ENCODE measurements at places on chromosomes 3 and 15.

DNA sequence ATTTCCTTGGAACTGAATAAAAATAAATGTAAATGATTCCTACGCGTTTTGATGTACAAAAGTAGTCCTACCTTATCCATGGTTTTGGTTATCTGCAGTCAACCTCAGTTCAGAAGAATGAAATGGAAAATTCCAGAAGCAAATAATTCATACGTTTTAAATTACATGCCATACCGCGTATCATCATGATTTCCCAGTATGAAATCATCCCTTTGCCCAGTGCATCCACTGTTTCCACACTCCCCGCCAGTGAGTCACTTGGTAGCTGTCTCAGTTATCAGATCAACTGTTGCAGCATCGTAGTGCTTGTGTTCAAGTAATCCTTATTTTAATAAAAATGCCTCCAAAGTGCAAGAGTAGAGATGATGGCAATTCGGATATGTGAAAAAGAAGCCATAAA is 9.1 kb upstream of the MFSD1 start:
- DNase-seq = peak; percentile 95

GRCh38 chr3:193470710-193471109 is 84.0 kb downstream of the ATP13A4 start:
- DNase-seq = no peak

GRCh38 chr3:655824-656223 is 437.0 kb upstream of the CNTN6 start:
- no peak for DNase-seq

GRCh38 chr3:68893600-68894239 is 38.6 kb downstream of the TAFA4 start:
- peak; percentile 55 for DNase-seq

- no peak for DNase-seq
These were observed 89.5 kb downstream of the SUCNR1 start for GRCh38 chr3:151962912-151963311.

DNA sequence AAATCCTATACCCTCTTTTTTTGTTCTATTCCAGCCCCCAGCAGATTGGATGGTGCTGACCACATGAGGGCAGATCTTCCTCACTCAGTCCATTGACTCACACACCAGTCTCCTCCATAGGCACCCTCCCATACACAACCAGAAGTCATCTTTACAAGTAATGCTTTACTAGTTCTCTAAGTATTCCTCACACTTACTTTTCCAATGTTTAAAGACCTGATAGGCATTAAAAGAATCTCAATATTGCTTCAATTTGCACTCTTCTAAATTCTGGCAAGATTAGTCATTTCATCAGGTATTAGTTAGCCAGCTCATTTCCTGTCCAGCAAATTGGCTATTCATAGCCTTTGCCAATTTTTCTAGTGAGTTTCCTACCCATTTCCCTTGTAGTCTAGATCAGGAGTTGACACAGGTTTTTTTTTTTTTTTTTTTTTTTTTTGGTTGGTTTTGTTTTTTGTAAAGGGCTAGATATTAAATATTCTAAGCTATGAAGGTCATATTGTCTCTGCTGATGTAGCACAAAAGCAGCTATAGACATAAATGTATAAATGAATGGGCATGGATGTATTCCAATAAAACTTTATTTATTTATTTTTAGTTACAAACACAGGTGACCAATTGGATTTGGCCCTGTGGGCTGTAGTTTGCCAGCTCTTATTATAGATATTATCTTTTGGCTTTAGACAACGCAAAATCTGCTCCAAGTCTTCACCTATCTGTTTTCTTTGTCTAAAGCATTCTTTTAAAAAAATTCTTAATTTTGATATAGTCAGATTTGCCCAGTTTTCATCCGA is 76.1 kb downstream of the ABHD5 start:
- DNase-seq = no peak

DNA sequence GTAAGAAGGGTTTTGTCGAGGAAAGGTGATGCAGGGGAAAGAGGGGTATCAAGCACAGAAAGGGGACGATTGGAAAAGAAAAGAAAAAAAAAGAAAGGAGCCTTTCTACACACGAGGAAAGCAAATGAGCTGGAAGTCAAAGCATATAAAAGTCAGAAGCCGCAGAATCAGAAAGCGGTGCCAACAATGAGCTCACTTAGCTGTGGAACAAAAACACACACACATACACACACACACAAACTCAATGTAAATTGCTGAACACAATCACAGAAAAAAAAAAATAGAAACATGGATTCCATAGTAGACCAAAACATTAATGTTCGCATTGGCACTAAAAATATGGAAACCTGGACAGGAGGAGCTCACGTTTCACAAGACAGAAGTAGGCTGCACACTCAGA is 63.4 kb upstream of the FEZF2 start:
- DNase-seq = no peak

- DNase-seq = no peak
These were observed 435.5 kb upstream of the TGFBR2 start for GRCh38 chr3:30170681-30171438.

DNA sequence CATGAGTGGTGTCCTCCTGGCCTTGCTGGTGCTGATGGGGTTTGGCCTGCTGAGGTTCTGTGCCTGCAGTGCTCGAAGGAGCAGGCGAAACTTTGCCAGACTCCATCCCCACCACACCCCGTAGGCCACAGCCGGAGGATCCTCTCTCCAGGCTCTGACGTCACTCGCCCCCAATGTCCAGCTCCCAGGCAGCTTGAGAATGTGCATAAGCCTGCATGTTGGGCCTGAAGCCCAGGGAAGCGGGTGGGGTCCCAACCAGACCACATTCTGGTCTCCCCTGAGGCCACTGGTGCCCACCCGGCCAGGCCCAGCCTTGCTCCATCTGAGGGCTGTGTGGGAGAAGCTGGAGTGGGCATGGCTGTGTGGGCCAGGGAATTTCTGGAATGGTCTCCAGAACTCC is 109.8 kb downstream of the ASB7 start:
- DNase-seq = peak; percentile 76

DNA sequence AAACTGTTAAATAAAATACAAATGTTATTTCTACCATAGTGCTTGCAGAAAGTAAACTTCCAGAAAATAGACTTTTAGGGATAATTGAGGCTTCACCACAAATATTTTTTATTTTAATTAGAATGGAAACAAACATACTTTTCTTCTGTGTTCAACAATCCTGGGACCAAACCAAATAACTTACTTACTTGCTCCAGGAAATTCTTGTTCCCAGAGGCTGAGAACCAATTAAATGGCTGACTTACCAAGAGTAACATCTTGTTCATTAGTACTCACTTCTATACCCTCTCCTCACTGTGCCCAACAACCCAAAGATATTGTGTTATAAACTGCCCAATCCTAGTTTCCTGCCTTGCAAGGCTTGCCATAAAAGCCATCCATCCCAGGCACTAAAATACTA is 172.2 kb upstream of the PFN2 start:
- DNase-seq = no peak

- no peak for DNase-seq
These were observed 219.5 kb upstream of the MDFIC2 start for GRCh38 chr3:70531838-70532489.

GRCh38 chr3:196645897-196646665 is 6.6 kb downstream of the NRROS start:
- DNase-seq = no peak

DNA sequence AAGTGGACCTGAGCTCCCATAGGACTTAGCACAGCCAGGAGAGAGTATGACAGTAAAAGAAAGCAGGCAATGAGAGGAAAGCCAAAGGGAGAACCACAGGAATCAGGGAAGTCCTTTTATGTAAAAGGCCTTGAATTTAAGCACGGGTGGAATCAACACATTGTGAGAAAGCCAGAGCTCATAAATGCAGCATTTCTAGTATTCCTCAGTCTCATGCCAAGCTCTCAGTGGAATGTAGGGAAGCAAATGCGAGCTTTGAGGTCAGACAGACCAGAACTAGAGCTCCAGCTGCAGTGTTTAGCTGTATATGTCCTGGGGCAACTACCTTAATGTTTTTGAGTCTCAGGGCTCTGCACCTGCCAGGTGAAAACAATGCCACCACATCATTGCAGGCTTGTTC is 132.1 kb upstream of the TRIM42 start:
- DNase-seq = peak; percentile 31

GRCh38 chr3:102095383-102095782 is 246.1 kb downstream of the NFKBIZ start:
- no peak for DNase-seq

GRCh38 chr3:111968319-111969054 is 10.3 kb upstream of the ABHD10 start:
- no peak for DNase-seq

DNA sequence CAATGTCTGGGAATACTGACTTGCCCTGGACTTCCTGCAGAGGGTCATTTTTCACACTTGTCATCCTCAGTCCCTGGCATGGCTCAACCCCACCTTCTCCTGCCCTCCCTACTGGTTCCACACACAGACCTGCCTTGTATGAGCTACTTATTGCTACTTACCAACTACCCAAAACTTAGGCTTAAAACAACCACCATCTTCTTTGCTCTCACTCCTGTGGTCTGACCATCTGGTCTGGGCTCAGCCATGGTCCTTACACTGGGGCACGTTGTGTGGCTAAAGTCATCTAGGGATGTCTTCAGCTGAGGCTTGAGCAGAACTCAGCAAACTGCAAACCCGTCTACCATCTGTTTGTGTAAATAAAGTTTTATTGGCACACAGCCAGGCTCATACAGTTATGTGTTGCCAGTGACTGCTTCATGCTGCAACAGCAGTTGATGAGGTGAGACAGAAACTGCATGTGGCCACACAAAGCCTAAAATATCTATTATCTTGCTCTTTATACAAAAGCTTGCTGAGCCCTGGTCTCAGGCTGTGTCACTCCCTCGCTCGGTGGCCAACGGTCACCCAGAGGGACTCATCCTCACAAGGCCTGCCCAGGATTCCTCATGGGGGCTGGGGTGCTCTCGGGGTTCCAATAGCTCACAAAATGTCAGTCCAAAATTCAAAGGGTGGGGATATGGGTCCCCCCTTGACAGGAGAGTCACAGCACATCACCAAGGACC is 43.5 kb downstream of the KLF15 start:
- no peak for DNase-seq

- no peak for DNase-seq
These were observed 32.4 kb downstream of the TRIM71 start for GRCh38 chr3:32850226-32850625.

DNA sequence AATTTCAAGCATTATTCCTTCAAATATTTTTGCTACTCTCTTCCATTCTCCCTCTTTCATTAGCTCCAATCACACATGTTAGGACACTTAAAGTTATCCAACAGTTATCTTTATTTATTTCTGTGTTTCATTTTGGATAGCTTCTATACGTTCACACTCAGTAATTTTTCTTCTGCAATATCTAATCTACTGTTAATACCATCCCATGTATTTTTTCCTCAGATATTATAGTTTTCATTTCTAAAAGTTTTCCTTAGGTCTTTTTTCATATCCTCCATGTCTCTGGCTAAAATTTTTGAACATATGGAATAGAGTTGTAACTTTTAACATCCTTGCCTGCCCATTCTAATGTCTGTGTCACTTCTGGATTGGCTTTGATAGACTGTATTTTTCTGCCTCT is 73.4 kb downstream of the CTNNB1 start:
- DNase-seq = no peak
